ENCODE measurements at places on chromosomes 1 and 21.
A peak's percentile ranks its signal among the peaks of the same experiment; 100 is the strongest.

- peak; percentile 54 for DNase-seq
Measured at GRCh38 chr1:32413507-32414185, 19.4 kb upstream of the BSDC1 start.

DNA sequence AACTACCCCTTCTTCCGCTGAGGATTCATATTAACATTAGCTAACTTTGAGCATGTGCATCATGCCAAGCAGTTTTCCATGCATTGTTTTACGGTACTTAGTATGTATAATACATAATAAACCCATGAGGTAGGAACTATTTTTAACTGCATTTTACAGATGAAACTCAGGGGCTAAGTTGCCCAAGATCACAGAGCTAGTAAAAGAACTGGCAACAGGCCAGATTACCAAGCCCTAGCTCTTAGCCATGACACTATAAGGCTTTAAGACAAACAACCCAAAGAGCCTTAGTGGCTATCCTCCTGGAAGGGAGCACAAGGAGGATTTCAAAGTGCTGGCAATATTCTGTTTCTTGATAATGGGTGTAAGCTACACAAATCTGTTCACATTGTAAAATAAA is 6.1 kb downstream of the AK2 start:
- DNase-seq = no peak

DNA sequence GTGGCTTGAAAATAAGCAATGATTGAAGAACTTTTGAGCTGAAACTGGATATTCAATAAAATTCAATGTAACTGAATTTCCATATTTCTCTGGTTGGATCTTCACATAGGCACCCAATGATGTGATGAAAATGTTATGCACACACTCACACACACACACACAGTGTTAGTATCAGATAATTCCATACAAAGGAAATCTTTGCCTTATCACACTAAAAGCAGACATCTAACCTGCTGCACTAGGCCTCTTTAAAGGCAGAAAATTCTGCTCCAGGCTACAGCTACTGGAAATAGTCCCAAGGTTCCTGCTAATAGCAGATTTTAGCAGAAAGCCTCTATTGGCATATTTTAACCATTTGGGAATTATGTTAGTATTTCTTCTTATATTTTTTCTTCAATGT is 309.6 kb downstream of the COL11A1 start:
- DNase-seq = no peak

DNA sequence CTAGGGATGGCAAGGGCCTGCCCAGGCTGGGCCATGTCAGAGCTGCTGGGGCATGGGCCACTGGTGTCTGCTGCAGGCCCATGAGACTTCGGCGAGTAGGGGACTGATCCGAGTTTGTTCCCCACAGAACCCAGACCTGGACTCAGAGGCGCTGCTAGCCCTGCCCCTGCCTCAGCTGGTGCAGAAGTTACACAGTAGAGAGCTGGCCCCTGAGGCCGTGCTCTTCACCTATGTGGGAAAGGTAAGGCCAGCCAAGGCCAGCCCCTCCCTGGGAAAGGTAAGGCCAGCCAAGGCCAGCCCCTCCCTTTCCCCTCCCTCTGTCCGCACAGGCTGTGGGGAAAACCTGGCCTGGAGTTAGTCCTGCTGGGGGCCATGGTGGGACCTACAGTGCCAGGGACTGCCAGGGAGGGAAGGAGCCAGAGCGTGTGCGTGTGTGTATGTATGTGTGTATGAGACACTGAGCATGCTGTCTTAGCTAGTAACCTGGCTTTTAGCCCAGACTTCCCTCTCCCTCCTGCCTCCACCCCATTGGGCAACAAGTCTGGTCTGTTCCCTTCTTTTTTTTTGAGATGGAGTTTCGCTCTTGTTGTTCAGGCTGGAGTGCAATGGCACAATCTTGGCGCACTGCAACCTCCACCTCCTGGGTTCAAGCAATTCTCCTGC is 8.0 kb downstream of the FAAH start:
- DNase-seq = no peak

DNA sequence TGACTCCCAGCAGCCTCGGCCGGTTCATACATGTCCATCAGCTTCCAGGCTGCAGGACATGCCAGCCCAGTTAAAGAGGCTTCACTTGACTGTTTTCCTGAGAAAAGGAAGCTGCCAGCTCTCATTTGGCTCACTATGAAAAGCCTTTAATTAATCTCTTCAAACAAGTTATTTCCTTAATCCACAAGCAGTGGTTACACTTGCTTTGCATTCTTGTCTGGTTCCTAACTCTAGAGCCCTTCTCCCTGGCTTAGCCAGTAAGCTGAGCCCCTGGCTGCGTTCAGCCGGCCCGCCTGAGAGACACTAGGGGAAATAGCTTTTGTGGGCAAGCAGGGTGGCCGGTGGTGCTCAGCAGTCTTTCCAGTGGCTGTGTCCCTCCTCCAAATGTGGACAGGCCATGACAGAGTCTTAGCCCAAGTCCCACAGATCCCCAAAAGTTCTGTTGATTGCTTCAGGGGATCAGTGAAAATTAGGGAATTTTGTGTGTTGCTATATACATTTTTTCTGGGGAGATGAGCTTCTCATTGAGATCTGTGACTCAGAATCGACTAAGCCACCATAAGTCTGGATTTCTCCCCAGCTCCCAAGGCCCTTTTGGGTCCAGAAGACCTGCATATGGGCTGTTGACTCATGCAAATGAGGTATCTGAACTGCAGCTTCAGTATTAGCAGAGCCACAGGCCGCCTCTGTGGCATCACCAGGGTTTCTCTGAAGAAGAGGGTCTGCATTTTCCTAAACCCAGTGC is 10.1 kb downstream of the ATF3 start:
- DNase-seq = no peak

DNA sequence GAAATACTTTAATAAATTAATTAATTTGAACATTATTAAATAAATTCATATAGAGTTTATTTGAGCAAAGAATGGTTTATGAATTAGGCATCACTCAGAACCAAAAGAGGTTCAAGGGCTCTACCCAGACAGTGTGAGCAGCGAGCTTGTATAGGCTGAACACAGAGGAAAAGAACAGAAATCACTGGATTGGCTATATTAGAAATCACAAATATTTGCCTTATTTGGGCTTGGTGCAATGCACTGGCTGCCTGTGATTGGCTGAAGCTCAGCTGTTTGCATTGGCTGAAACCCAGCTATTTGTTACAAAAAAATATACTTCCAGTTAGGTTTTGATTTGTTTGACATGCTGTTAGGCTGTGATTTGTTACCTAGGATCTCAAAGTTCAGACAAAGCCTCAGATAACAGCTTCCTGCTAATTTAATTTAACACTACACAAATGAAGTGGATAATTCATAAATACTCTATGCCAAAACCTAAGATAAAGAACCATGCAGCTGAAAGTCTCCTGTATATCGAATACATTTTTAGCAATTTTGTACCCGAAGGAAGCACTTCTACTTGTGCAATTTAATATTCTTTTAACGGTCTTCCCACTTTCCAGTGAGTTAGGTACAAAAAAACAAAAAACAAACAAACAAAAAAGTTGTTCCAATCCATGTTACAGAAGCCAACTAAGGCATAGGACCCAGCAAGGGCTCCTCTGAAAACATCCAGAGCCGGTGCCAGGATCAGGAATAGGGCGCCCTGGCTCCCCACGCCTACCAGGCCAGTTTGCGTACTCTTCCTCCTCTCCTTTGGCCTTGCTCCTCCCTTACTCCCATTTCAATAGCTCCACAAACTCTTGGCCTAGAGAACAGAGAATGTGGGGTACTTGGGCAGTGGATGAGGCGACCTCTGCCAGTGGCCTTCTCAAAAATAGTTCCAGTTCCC is 179.1 kb downstream of the DUSP10 start:
- DNase-seq = no peak

DNA sequence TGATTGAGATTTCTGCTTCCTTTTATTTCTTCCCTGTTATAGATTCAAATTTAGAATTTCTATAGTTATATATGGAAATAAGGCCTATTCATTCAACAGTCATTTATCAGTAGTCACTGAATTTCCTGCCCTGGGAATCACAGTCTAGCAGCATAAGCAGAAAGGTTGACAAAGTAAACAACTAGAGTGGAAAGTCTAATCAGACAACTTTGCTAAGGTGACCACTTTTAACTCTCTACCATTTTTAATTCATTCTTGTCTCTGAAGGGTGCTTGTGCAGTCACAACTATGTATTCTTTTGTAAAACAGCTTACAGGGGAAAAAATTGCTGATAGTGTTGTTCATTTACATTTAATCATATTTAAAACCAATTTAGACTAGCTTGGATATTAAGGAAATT is 66.1 kb upstream of the PLA2G4A start:
- no peak for DNase-seq

DNA sequence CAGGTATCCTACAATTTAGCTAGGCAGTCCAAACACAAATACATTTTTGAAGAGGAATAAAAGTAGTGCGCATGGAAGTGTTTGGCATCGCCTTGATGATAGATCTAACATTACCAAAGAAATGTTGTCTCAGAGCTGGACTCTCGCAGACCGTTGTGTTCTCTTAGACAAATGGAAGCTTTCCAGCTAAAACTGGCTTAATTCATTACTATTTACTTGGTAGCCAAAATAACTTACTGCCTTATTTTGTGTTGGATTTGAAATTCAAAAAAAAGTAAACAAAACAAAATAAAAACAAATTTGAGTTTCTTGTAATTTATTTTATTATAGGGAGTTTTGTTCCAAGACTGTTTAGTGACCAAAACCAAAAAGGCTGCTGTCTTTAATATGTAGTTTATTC is 51.6 kb downstream of the PDE4B start:
- DNase-seq = no peak

- DNase-seq = no peak
Measured at GRCh38 chr1:4016351-4017130, 116.5 kb upstream of the C1orf174 start.

GRCh38 chr1:181319907-181320306 is 163.4 kb upstream of the CACNA1E start:
- DNase-seq = no peak

DNA sequence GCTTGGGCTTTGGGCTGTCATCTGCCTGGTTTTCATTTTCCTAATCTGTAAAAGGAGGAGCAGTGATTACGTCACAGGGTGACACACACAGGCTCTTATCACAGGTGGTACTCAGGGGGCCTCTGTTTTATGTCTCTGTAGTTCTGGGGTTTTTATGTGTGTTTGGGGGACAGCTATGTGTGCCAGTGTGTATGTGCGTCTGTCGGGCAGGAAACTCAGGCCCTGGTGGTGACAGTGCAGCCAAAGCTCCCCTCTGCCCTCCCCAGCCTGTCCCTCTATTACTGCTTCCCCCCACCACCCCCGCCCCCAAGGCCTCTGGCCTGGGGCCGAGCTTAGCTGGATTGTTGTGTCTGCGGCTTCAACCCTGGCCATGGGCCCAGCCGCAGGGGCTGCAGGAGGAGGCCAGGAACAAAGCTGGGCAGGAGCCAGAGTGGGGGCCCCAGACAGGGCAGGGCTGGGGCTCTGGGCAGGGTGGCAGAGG is 13.3 kb downstream of the MFAP2 start:
- no peak for DNase-seq

GRCh38 chr1:148293651-148294050 is 141.6 kb upstream of the NBPF11 start:
- no peak for DNase-seq

DNA sequence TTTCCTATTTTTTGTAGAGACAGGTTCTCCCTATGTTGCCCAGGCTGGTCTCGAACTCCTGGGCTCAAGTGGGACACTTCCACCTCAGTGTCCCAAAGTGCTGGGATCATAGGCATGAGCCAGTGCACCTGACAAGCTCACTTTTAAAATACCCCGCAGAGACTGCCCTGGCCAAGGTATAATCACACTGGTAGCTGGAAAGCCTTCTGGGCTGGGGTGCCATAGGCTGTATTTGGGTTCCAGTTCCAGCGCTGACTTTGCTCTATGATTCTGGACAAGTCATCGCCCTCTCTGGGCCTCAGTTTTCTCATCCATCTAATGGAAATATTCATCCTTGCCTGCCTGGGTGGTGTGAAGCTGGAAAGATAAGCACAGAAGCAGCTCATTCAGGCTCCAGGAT is 10.4 kb downstream of the LDLRAD1 start:
- DNase-seq = no peak

DNA sequence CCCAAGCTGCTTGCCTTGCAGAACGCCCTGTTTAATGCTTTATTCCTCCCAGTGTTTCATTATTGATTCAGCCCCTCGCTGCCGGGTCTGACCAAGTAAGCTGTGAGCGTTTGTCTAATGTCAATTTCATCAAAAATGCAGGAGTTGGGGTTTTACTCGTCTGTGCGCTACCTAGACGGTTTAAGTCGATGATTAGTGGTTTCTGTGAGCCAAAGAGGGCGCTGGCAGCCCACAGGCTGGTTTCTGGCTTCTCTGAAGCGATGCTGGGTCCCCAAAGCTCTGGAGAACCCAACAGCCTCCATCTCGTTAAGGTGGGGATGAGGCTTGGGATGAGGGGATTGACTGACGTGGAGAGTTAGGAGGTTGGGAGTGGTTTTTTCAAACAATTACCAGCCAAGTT is 102.9 kb downstream of the SYF2 start:
- DNase-seq = no peak

DNA sequence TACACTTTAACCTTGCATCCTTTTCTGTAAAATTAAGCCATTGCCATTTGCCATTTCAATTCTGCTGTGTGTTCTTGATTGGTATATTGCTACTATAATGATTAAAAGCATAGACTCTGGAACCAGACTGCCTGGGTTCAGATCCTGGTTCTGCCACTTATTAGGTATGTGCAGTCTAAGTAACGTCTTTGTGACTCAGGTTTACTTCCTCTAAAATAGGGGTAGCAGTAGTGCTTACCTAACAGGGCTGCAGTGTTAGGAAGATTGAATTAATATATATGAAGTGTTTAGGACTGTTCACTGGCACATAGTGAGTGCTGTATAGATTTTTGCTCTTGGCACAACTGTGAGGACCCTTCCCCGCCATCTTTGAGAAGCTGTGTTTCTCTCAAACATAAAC is 4.4 kb downstream of the CDC42 start:
- DNase-seq = no peak

- DNase-seq = no peak
Measured at GRCh38 chr1:172515927-172516326, 17.0 kb upstream of the SUCO start.

- no peak for DNase-seq
Measured at GRCh38 chr1:172167796-172168596, 252.5 kb upstream of the C1orf105 start.

DNA sequence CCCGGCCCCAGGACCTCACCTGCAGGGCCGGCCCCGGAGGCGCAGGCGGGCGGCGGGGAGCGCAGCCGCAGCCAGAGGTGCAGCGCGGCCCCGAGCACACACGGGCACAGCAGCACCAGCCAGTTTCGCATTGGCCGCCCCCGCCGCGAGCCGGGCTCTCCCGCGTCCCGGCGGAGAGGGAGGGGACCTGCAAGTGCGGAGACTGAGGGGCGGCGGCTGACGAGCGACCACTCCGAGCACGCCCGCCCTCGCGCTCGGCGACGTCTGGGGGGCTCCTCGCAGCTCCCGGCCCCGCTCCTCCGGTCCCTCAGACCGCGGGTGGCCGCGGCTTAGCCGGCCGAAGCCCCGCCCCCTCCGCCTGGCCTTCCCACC is at the start of gene B3GALNT2:
TSS of gene B3GALNT2 (minus strand) at position 331 of the 372 bp plus-strand sequence. CDS start at position 131, 200 bp downstream.
- DNase-seq = no peak

GRCh38 chr1:222643606-222643937 is 25.7 kb downstream of the MIA3 start:
- no peak for DNase-seq
